Endothelial cell (in vitro differentiated cells): ENCODE measurements at places on chromosomes 11 and 22. TPM values are rescaled to one million over a fixed set of nuclear protein-coding genes. Genes with fewer than 3 reads are reported as not detected.

The PGR gene
- not detected for total RNA-seq

The OR8D4 gene
- total RNA-seq, result not detected

The MGAT3 gene
- total RNA-seq, result 0.87 TPM

The PAX6 gene
- 2.7 TPM for total RNA-seq

The CD3E gene
- not detected for total RNA-seq

The EXPH5 gene
- total RNA-seq, result 0.62 TPM

The SCO2 gene
- total RNA-seq, result 1.1 TPM

The BANF1 gene
- 163 TPM for total RNA-seq

The HORMAD2 gene
- total RNA-seq, result not detected

The OR52R1 gene
- total RNA-seq, result not detected

The CFAP300 gene
- not detected for total RNA-seq
